Esophagus mucosa (tissue), 1 donor: ENCODE measurements at places on chromosomes 11 and 22. TPM values are rescaled to one million over a fixed set of nuclear protein-coding genes. Genes with fewer than 3 reads are reported as not detected.

- ATAC-seq, result no peak
Observed at GRCh38 chr11:3159296-3160190, 5.6 kb downstream of the OSBPL5 start.

DNA sequence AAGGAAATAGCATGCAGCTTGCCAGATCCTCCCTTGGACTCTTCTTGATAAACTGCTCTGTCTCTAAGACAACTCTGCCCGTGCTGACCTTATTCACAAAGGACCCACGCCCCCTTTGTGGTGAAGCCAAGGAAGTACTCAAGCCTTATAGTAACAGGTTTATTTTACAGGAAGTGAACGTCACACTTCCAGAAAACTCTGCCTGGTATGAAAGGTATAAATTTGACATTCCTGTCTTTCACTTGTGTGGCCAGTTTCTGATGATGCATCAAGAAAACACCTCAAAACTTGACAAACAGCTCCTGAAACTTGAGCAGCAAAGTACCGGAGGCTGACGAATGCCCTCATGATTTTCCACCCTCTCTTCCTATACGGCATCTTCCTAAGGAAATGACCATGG, 12.5 kb upstream of the PELI3 start:
- peak; percentile 75 for ATAC-seq

- no peak for ATAC-seq
Observed at GRCh38 chr11:64384981-64385944, 26.3 kb downstream of the RPS6KA4 start.

The ISX gene
- not detected for total RNA-seq
